Activated CD8-positive, alpha-beta memory T cell treated with anti-CD3 and anti-CD28 coated beads for 24 hours (primary cell): ENCODE measurements at places on chromosomes 1 and 21.

- no peak for DNase-seq
Observed at GRCh38 chr1:40870135-40870728, 8.1 kb upstream of the CITED4 start.

- no peak for DNase-seq
Observed at GRCh38 chr1:211627259-211627658, 48.2 kb downstream of the NEK2 start.

DNA sequence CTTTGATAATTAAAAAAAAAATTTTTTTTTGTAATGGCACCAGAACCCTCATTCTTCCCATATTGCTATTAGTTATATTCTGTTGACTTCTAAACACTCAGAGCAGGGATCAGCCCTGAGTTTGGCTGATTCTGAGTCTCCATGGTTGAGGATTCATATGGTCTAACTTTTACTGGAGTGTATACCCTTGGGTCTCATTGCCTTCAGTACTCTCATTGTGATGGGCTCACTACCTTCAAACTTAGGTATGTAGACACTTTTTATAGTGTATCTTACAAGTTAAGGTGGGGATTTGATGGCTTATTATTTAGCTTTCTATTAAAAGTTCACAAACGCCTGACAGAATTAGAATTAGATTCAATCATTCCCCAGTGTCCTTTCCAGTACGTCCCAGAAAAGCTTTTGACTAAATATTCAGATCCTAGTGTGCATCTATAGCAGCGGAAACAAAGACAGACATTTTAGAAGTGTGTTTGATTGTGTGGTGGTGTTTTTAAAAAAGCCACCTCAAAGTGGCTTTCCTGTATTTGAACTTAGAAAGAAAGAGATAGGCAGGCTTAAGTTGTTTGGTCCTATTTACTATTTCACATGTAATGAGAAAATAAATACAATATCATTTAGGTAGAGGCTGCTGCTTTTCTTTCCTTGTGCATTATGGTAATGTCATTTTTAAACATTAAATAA is 1.4 kb downstream of the MACF1 start:
- DNase-seq: no peak

DNA sequence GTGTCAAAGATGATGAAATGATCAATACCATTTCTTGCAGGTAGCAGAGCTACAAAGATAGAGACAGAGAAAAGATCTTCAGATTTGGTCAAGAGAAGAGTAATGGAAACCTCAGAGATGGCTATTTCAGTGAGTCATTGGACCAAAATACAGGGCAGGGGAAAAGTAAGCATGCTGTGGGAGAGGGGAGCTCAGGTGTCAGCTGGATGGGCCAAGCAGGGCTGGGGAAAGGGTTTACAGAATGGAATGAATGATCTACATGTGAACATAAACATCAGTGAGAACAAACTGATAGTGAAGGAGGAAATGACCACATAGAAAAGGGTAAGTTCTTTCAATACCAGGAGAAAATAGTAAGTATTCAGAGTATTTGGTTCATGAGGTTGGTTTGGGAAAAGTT is 61.4 kb upstream of the CNN3 start:
- DNase-seq: no peak

DNA sequence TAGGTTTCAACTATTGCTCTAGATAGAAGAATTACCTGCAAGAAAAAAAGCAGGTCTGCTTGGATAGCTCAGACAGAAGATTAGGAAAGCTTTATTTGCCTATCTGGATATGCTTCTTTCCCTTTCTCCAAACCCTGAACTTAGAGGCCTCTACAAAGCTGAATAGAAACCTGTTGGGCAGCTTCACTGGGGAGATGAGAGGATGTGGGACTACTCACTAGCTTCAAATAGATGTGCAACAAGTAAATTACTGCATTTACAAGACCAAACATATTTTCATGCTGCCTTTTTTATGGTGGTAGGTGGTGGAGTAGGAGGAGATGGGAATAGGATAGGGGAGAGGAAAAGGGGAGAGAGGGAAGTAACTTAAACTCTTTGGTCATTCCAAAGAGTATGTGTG is 6.4 kb downstream of the CLCA2 start:
- DNase-seq: no peak
